ENCODE measurements at places on chromosomes 2 and 18.

- peak; percentile 31 for DNase-seq
These were observed 681 bp upstream of the NRP2 start for GRCh38 chr2:205681401-205682238.

DNA sequence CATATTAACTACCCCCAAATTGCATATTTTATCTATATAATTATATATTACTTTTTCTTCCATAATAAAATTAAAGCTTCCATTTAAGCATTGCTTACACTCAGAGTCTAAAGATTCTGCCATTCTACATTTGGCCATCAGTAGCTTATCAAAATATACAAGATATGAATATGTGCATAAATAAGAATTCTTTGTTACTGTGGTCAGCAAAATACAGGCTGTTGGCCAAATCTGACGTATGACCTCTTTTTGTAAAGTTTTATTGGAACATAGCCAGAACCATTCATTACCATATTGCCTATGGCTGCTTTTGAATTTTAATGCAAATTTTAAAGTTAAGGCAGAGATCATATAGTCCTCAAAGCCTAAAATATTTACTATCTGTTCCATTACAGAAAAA is 643.9 kb upstream of the VRK2 start:
- DNase-seq = no peak

DNA sequence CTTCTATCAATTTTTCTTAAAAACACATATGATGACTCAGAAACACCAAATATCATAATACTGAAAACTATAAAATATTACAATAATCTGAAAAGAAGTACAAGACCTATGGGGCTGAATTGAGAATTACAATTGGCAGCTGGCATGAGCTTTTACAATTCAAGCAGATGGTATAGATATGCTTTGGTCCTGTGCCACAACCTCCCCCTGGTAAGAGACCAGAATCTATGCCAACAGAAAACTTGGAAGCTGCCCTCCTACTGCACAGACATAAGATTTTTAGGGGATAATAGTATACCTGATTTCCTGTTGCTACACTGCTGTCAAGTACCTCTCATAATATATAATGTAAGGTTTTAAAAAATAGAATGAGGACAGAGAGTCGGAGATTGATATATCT is 46.8 kb upstream of the CDH7 start:
- DNase-seq = no peak

DNA sequence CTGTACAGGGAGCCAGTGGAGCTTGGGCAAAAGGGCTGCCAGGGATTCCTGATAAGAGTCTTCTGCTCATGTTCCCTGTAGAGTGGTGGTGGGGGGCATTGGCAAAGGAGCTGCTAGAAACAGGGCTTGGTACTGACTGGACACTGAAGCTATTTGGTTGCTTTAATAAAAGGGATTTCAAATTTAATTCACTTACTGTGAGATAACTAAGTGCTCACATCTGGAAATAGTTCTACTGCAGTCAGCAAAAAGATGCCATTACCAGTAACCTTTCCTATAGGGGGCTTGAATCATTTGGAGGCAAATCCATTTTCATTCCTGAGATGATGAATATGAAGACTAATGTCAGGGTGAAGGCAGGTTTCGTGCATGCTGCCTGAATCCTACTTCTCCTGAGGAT is 94.3 kb upstream of the DOCK10 start:
- DNase-seq = no peak

DNA sequence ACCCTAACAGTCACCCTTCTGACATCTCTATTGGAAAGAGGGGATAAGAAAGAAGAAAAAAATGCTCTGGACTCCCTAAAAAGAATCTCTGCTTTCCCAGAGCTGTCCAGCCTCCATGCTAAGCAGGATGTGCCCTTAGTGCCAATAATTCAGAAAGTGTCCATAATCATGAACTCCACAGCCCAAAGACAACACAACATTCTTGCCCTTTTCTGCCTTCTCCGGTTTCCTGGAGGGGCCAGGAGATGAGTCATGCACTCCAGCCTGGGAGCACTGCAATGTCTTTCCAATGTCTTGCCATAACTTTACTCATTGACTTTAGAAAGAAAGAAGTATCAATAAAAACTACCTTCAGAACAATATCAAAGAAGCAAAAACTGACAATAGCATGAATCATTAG is 44.0 kb downstream of the KLF7 start:
- DNase-seq = no peak

DNA sequence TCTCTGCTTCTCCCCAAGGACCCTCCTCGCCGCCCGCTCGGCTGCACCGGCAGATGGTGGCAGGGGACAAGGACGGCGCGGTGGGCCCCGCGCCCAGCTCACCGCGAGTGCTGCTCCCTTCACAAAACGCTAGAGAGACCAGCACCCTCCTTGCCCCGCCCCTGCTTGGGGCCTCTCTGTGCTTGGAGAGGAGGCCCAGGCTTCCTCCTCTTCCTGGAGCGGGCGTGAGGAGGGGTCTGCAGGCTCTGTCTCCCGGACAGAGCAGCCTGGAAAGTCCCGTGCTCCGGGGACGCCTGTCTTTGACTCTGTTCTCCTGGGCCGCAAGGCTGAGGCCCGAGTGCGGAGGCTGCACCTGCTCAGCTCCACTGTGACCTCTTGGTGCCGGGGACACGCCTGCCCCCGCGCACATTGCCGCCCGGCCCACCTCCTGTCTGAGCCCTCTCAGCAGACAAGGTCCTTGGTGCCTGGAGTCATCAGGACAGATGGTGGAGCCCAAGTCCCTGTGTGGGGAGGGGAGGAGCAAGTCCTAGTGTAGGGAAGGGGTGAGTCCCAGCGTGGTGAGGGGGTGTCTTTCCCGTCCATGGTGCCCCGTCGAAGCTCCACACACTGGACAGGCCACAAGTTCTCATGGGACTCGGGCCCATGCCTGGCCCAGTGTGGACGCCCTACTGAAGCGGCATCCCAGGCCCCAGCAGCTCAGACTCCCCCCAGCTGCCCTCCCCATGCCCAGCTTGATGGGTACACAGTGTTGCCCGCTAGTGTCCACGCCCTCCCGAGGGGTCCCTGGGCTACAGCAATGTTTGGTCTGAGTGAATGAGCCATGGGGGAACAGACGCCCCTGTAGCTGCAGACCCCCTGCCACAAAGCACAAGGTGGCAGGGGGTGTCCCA is 33.8 kb downstream of the RTP5 start:
- no peak for DNase-seq

DNA sequence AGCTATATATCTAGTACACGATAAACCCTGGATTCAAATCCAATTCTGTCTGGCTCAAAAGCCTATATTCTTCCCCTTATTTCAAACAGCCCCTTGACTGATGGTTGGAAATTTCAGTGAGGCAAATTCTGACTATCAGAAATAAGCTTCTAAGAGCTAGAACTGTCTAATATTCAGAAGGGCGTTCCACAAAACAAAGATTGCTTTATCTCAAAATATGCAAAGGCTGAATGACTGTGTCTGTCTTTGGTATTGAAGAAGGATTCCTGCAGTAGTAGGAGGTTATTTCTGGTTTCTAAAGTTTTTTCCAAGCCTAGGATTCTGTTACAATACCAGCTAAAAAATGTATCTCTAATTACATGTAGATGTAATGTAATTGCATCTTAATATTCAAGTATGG is 31.1 kb downstream of the DRC1 start:
- no peak for DNase-seq

DNA sequence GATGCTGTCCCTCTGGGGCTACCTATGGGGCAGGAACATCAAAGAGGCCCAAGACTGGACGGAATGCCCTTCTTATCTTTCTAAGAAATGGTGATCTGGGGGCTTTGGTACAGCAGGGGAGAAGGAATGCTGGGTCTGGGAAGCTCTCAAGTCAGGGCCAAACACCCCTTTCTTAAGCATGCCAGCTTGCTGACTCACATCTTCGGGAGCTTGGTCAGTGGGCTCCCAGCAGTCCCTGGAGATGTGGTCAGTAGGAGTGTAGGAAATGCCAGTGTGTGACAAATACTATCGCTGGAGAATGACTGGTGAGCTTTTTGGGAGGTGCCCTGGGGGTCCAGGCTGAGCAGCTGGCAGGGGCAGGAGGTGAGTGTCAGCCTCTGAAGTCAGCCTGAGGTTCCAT is 105.0 kb upstream of the CDC42EP3 start:
- no peak for DNase-seq

DNA sequence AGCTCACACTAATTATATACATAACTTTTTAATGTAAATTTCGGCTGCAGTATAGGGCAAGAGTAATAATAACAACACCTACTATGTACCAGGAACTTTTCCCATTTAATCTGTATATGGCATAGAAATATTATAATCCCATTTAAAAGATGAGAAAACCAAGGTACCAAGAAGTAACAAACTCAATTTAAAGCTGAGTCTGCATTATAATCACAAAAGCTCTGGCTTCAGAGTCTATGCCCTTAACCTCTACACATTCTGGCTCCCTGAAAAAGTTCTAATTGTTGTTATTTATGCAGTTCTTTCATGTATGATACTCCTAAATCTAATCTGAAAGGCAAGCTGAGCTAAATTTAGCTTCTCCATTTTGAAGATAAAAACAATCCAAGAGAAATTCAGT is 1675.1 kb upstream of the NXPH2 start:
- no peak for DNase-seq

- no peak for DNase-seq
These were observed 256.5 kb downstream of the CELF4 start for GRCh38 chr18:37309059-37309458.

DNA sequence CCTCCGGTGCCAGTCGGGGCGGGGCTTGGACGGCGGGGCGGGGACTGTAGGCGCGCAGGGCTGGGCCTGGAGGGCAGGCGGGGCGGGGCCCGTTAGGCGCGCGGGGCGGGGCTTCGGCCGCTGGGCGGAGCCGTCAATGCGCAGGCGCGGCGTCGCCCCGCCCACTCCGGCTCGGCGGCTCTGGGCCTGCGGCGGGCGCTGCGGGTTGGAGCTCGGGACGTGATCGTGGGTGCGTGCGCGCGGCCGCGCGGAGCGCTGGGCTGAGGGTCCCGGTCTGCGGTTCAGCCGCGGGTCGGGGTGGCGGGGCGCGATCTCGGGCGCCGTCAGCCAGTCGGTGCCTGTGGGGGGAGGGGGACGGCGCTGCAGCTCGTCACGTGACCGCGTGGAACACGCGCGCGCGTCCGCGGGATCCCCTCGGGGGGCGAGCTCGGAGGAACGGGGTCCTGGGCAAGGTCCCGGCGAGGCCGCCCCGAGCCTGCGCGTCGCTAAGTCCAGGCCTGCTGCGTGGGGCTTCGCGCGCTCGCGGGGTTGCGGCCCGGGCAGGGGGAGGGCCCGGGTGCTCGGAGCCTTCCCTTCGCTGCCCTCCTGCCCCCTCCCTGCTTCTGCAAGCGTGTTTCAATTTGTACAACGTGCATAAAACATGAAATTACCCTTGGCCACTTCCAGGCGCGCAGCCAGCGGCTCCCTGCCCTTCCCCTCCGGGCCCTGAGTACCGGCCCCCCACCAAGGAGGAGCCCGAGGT is at the start of gene D2HGDH:
Gene D2HGDH, plus strand, starts transcription at position 164 of the 742 bp plus-strand sequence. CDS start 595 bp downstream, outside the sequence.
- peak; percentile 97 for DNase-seq
